ENCODE measurements at places on chromosomes 13 and 19.
A peak's percentile ranks its signal among the peaks of the same experiment; 100 is the strongest.

- DNase-seq: no peak
These were observed 2.7 kb downstream of the SPACA6 start for GRCh38 chr19:51695702-51696315.

GRCh38 chr19:47609906-47610894 lies 1.3 kb downstream of the BICRA start:
- peak; percentile 15 for DNase-seq

GRCh38 chr13:84651705-84652104 lies 769.4 kb upstream of the SLITRK1 start:
- no peak for DNase-seq

DNA sequence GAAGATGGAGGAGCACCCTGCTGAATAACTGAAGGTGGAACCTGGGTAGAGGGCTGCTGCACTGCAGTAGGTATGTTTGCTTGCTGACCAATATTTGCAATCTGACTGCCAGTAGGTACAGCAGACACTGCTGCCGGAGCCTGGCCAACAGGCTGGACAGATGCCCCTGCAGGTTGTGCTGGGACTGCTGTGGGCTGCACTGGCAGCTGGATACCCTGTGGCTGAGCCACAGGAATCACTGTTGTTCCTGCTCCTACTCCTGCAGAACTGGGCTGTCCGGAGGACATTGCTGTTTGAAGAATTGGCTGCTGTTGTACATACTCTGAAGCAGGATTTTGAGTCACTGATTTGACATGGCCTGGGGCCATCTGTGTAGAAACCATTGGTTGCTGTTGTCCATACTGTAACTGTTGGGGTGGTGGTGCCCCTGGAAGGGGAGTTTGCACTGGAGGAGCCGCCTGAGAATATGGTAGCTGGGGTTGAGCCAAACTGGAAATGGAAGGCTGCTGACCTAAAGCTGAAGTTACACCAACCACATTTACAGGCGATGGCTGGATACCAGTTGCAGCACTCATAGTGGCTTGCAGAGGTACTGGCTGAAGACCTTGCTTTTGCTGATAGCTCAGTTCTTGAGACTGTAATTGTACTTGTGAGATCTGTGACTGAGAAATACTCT lies 2.2 kb downstream of the TSC22D1 start:
- DNase-seq: no peak

DNA sequence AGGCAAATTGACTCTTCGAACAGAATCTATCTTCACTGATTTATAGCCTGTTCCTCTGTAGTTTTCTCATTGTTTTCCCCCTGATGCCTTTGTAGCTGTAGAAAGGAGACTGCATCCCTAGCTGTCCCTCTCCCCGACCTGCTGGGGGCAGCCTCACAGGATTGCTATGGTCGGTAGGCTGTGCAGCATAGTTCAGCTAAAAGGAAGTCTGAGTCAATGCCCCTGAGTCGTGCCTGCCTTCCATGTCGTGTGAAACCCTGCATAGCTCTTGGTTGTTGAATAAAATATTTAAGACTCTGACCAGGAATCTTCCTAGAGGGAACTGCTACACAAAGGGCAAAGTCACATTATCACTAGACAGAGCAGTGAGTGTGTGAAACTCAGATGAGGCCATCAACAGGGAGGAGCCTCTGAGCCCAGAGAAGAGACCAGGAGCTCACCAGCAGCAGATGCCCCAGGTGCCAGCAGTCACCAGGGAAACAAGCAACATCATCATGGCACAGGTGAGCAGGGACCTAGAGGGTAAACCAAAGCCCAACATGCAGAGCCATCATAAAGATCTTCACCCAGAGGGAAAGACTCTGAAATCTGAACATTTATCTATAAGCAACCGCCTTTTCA lies 108.4 kb upstream of the NBEA start:
- DNase-seq: no peak

GRCh38 chr13:87259479-87260083 lies 411.6 kb upstream of the SLITRK5 start:
- DNase-seq: no peak

DNA sequence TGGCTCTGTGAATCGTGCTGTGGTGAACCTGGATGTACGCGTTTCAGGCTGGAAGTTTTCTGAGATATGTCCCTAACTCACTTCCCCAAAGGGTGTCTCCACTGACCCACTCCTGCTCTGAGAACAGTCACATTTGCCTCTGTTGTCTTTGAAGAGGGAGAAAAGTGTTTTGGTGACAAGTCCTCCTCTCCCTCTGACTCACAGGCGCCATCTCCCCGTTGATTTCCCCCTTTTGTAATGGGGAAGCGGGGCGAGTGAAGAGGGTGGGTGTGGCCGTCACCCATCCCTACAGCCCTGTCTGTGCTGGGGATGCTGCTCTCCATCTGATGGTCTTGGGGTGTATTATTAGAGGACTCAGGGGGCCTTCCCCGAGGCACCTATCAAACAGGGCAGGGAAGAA lies 9.6 kb downstream of the APC2 start:
- no peak for DNase-seq

- no peak for DNase-seq
These were observed 75.2 kb downstream of the CAB39L start for GRCh38 chr13:49368688-49369087.

- DNase-seq: no peak
These were observed 263.7 kb downstream of the SLITRK6 start for GRCh38 chr13:85535316-85536084.

GRCh38 chr19:46514589-46515289 lies 19.1 kb upstream of the PNMA8B start:
- no peak for DNase-seq

- DNase-seq: no peak
These were observed 52.7 kb upstream of the RFXAP start for GRCh38 chr13:36766295-36766694.

GRCh38 chr19:2150794-2151338 lies 500 bp downstream of the AP3D1 start:
- DNase-seq: peak; percentile 13

- no peak for DNase-seq
These were observed 403.1 kb downstream of the SPRY2 start for GRCh38 chr13:79937771-79938216.

- no peak for DNase-seq
These were observed 38.7 kb downstream of the KATNAL1 start for GRCh38 chr13:30268673-30269072.

DNA sequence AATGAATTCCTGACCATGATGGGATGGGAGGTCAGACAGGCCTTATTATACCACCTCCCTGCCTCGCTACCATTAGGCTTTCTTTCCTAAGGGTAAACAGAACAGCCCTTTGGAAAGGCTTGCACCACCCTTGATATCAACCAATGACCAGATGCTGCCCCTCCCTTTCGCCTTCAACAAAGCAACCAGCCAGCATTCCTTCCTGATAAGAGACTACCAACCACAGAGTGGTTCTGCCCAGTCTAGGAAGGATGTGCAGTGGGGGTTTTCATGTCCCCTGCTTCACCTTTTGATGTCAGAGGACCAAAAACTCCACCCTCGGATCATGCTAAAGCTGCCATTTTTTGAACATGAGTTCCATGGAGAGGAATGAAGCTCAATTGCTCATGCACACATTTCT lies 21.7 kb downstream of the TEX30 start:
- no peak for DNase-seq

GRCh38 chr19:17499648-17500446 lies 11.6 kb upstream of the PGLS start:
- no peak for DNase-seq

GRCh38 chr13:48902368-48902767 lies 73.3 kb upstream of the FNDC3A start:
- no peak for DNase-seq

DNA sequence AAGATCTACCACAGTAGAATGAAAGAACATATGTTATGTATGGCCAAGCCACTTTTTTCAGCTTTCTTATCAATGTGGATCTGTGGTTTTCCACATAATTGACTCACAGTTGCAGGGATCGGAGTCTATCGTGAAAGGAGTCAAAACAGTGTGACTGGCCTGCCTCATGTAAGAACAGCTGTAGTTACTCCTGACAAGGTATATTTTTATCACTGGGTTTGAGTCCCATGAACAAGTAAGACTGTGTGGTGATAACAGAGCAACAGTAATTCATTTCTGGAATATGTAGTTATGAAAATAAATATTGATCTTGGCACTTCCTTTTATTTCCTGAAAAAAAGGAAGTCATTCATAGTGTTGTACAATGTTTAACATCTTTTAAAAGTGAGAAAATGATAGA lies 416.6 kb downstream of the KLF12 start:
- no peak for DNase-seq

DNA sequence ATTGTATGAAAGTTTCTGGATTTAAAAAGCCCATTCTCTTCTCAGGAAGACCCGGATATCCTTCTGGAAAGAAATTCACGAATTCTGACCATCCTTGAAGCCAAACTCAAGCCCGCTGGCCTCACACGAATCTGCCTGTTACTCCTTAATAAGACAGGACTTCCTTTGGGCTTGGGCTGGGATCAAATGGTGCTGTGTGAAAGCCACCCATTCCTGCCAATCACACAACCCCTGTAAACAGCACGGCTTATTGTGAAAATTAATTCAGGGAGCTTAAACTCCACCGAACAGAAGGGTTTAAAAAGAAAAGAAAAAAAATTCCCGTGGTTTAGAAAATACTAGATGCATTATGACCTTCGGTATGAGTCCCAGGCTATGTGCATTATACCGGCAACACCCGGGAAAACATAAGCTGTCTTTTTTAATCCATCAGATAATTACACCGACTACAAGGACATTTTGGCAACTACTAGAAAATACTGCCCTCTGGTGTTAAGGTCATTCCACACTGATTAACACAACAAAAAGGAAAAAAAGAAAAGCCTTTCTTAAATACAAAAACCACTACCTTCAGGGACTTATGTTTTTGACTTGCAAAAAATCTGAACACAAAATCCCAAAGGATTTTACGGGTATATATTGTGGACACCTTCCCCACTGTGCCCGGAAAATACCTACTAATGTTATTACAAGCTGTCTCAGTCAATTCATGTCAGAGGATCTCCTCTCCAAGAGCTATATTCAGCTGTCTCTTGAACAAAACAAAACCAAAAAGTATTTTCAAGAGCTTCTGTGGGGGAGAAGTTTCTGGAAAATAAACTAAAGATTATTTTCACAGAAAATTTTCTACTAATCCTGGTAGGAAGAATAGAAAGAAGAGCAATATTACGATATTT lies 76.0 kb upstream of the LSM14A start:
- no peak for DNase-seq

DNA sequence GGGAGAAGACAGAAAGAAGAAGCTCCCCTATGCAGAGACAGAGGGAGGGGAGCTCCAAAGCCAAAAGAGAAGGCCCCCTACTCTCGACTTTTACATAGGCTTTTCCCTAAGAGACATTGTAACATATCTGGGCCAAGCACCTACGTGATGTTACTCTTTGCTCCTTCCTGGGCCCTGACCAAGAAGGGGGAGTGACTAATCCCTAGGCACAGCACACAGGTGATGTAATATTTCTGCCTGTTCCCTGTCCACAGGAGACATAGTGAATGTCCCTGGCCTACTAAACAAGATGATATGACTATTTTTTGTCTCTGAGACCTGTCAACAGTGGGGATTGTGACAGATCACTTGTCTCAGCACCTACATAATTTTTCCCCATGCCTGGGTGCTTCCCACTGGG lies 15.9 kb upstream of the ZNF254 start:
- no peak for DNase-seq

DNA sequence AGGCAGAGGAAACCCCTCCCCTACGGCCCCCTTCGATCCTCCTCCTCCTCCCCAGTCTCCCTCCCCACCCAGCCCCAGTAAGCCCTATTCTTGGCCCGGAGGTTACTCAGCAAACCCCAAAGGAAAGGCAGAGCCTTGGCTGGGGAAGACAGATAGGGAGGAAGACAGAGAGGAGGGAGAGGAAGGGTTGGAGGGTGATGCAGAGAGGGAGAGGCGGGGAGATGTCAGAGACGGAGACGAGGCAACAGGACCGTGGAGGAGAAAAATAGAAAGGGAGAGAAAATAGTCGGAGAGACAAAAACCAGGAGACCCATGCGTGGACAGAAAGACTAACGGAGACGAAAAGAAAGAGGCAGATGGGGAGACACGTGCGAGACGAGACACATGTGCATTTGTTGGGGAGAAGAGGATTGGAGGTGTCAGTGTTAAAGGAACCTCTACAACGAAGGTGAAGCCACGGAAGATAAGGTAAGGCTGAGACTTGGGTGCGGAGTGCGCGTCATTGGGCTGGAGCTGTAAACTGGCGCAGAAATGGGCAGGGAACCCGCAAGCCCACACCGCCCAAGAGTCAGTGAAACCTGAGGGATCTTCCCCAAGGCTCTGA lies 2.9 kb downstream of the TGFB1 start:
- DNase-seq: no peak

DNA sequence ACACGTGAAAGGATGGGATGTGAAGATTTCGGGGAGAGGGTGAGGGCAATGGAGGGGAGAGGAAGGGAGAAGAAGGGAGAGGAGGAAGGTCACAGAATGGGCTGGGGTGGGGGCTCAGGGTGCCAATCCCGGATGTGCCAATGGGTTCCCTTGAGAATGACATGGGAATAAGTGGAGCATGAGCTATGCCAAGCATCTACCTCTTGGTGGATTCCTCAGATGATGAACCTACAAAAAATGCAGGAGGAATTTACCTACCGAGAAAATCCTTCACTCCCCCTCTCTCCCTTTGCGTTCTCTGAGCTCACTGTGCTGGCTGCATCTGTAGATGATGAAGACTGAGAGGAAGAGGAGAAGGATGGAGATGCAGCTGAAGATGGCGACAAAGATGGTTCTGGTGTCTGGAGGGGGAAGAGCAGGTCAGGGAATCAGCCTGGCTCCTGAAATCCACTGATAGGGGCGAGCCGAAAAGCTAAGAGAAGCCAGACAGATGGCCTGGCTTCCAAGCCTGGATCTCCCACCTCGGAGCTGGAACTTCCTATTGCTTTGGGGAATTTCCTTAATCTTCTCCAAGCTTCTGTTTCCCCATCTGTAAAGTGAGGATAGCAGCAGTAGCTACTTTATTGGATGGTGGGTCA lies 21.6 kb downstream of the VSTM1 start:
- no peak for DNase-seq

- no peak for DNase-seq
These were observed 726 bp upstream of the PEPD start for GRCh38 chr19:33522371-33522662.

DNA sequence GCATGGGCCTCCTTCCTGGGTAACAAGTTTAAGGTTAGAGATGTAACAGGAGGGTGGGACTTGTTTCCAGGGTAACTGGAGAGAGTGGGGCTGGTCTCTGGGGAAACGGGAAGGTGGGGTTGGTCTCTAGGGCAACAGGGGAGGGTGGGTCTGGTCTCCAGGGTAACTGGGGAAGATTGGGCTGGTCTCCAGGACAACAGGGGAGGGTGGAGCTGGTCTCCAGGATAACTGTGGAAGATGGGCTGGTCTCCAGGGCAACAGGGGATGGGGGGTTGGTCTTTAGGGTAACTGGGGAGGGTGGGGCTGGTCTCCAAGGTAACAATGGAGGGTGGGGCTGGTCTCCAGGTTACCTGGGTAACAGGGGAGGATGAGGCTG lies 36.5 kb downstream of the SPTBN4 start:
- no peak for DNase-seq

All from stimulated activated CD8-positive, alpha-beta memory T cell treated with anti-CD3 and anti-CD28 coated beads, Interleukin-15, amount 100 ng/mL, for 4 hours (primary cell).